ENCODE measurements at places on chromosomes 13 and 19.
A peak's percentile ranks its signal among the peaks of the same experiment; 100 is the strongest.

DNA sequence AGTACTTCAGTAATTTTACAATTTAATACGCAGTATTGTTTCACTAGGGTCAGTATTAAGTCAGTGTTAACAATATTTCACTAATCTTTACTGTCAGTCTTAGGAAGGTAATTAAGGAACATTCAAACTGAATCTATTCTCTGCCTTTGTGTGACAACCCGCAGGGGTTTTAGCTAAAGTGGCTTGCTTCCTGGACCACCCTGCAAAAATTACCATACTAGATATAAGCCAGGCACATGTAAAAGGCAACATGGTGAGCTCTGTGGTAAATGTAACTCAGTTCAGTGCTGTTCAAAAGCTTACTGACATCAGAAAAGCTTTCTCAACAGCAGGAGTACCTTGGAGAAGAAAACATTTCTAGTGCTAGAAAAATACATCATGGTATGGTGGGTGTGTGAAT, 116.7 kb downstream of the FREM2 start:
- no peak for DNase-seq

DNA sequence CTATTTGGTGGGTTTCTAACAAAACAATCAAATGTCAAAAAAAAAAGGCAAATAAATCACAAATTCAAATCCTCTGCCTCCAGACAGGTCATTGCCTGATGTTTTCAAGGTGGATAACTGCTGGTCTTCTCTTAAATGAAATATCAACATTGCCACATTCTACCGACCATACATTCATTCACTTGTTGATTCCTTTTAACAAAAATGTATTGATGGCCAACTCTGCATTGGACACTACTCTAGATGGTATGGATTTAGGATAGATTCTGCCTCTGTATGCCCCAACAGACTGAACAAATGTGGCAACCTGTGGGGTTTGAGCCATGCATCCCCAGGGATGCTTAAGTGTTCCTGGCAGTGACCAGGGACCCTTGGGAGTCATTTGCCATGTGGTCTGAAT, 87.6 kb upstream of the STK24 start:
- no peak for DNase-seq

DNA sequence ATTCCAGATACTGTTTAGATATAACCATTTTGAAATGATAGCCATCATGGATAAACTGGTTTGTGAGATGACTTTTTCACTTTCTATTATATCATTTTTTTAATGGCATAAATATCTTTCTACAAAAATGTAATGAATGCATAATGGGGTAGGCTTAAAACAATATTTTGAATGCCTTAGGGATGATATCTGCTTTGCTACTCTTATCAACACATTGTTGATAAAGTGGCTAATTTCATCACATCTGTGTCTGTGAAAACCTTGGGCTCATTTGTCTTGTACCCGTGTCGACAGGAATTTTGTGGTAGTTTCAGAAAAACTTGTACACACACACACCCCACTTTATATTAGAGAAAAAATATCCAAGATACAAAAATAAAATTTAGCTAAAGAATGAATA, 44.1 kb downstream of the SLITRK6 start:
- no peak for DNase-seq

DNA sequence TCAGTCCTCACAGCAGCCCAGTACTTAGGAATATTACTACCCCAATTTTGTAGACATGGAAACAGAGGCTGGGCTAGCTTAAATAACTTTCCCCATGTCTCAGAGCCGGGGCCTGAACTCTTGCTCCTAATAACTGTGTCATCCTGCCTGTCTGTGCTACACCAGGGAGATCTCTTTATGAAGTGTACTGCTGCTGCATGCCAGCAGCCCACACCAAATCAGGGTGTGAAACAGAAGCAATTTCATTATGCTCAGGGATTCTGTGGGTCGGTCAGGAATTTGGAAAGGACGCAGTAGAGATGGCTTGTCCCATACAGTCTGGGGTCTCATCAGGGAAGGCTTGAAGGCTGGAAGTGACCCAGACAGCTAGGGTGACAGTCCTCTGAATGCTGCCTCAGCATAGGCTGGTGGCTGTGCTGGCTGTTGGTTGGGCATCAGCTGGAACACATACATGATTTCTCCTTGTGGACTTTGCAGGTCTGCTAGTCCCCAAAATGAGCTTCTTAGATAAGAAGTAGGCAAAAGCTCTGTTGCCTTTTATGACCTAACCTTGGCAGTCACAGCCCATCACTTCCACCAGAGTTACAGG, 22.6 kb downstream of the ZNF507 start:
- no peak for DNase-seq

- DNase-seq, result no peak
Measured at GRCh38 chr13:99218969-99219368, 18.3 kb downstream of the UBAC2 start.

GRCh38 chr13:20969182-20969581, 66.6 kb upstream of the XPO4 start:
- peak; percentile 13 for DNase-seq

DNA sequence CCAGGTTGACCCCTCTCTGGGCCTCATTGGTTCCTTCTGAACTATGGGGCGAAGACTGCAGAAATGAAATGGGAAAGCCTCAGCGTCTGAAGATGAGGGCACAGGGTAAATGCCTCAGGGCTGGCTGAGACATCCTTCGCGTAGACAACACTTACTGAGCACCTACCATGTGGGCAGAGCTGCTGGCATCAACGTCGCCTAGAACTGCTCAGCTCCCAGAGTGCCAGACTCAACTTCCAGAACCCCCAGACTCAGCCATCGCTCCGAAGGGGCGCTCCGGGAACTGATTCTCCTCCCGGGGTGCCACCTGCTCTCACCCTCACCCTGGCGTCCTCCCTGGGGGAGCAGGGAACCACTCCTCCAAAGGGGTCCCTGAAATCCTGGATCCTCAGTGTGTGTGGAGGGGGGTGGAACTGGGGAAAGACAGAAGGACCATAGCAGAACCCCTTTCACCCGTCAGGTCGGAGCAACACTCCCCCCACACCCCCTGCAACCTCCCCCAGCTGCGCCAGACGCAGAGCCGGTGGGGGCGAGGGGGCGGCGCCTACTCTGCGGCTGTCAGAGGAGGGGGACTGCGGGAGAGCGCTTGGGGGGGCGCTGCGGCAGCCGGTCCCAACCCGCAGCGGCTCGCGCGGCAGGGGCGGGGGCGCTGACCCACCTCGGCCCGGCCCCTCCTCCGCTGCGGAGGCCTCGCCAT, 8.2 kb upstream of the NFIC start:
- DNase-seq, result no peak

DNA sequence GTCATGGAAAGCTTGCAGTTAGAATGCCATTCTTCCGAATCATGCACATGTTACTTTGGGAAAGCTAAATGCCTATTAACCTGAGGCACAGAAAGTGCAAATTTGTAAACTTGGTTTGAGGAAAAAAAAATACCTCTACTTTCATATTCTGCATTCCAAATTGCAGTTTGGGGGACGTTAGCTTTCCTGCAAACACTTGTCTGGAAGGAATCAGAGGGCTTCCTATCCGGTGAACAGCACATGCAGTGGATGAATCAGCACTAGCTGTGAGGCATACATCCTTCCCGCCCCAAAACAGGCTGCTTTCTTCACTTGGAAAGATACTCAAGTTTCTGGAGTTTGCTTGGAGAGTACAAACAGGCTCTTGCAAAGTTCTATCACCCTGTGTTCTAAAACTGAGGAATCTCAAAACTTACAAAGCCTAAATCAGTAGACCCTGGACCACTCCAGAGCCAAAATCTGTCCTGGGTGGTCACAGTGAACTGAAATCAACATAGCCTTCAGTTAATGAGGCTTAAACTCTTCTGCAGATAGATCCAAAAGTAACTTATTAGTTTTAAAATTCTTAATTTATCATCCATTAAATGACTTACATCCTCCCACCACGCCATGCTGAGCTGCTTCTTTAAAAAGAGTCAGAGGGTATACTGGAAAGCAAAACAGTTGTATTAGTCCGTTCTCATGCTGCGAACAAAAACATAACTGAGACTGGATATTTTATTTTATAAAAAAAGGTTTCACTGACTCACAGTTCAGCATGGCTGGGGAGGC, 802.3 kb upstream of the ARGLU1 start:
- DNase-seq, result peak; percentile 66

- no peak for DNase-seq
Measured at GRCh38 chr13:70964124-70964523, 855.9 kb upstream of the KLHL1 start.

- peak; percentile 93 for DNase-seq
Measured at GRCh38 chr19:16180611-16181010, 4.6 kb upstream of the FAM32A start.

- no peak for DNase-seq
Measured at GRCh38 chr13:24348385-24348784, 39.0 kb downstream of the C1QTNF9 start.

- DNase-seq, result no peak
Measured at GRCh38 chr19:30559446-30559845, 187.3 kb downstream of the ZNF536 start.

DNA sequence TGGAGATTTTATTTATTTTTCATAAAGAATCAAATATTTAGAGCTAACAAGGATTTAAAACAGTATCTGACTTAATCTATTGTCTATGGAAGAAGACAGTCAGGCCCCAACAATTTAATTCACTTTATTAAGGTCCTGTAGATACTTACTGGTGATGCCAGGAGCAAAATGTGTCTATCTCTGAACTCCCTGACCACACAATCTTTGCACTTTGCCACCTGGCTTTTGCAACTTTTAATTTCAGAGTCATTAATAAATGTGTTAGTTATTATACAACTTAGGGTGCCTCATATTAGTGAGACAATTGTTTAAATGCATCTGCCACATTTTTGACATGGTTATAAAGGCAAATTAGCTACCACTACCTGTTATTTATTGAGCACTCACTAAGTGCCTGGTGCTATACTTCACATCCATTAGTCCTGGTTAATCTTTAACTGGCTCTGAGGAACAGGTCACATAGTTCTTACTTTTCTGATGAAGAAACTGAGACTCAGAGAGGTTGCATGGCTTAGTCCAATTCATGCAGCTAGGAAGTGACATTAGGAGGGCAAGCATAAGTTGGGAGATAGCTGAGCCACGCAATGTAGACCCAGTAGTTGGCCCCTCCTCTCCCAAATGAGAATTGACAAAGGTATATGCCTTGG, 297.9 kb downstream of the DCT start:
- DNase-seq, result no peak

DNA sequence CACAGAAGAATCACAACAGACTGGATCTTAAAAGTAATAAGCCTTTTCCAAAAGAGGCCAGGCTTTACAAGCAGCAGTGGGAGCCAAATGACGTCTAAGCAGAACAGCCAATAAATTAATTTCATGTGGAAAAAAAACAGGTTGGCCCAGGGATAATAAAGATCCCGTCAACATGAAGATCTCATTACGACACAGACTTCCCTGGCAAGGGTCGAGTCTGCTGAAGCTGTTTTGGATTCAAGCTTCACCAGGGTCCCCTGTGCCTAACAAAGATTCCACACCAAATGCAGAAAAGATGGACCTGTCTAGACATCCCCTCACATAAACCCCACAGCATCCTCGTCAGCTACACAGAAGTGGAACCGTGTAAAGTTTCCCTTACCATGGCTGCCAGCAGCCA, 215.1 kb upstream of the ZNF507 start:
- no peak for DNase-seq

- DNase-seq, result peak; percentile 84
Measured at GRCh38 chr13:47499358-47500150, 501.5 kb downstream of the SUCLA2 start.

DNA sequence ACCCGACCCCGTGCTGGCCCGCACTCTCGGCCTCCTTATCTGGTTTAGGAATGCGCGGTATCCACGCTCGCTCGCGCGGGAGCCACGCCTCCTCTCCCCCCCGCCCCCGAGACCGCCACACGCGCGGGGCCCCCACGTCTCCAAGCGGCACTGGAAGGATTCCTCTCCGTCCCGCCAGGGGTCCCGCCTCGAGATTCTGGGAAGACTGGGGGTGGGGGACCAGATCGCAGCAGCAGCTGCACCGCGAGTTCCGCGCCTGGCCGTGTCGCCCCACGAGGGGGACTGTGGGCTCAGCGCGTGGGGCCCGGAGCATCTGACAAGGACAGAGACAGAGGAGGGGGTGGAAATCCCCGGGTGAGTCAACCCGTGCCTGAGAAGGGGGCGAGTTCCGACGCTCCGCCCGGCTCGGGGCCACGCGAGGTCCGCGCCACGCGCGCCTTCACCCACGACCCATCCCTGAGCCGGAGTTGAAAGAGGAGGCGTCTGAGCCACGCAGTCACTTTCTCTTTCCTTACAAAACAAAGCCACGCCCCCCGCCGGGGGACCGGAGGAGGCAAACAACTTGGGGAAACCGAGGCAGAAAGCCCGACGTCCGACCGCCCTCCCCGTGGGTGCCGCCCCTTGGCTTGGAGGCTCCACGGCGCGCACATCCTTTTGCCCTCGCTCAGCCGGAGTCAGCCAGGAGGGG, 814 bp downstream of the S1PR2 start:
- peak; percentile 45 for DNase-seq

- DNase-seq, result no peak
Measured at GRCh38 chr13:93625536-93625935, 398.9 kb downstream of the GPC6 start.

DNA sequence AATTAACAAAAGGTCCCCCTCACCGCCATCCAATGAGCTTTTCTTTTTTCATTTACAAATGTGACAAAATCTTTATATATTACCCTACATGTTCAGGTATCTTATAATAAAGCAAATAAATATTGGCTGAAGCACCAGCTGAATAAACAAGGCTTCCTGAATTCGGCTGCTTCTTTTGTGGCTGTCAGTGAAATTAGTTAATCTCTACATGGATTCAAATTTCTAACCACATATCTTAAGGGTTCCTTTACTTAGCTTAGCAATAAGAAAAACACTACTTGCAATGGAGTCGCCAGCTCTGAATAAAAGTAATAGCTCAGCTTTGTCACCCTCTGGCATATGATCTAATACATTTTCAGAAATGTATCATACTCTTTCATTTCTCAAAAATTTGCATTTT, 104.3 kb downstream of the CCNA1 start:
- peak; percentile 44 for DNase-seq

All from fibroblast of upper back skin (primary cell).